Melanocyte of skin (primary cell): ENCODE measurements at places on chromosomes 6 and 20. TPM values are rescaled to one million over a fixed set of nuclear protein-coding genes. Genes with fewer than 3 reads are reported as not detected.

The BPIFB1 gene
- total RNA-seq: not detected in 2 replicates

The WFDC10B gene
- total RNA-seq: not detected in 2 replicates

The PYGB gene
- total RNA-seq: 254 and 290 TPM in 2 replicates

The TBXT gene
- total RNA-seq: not detected in 2 replicates

The ECT2L gene
- not detected in 2 replicates for total RNA-seq

The XKR7 gene
- total RNA-seq: not detected in 2 replicates

The RRAGD gene
- total RNA-seq: 32.3 and 57.4 TPM in 2 replicates

The STK38 gene
- total RNA-seq: 17.6 and 18.7 TPM in 2 replicates

The METTL24 gene
- total RNA-seq: not detected in 2 replicates

The GLP1R gene
- not detected in 2 replicates for total RNA-seq

The FAM83B gene
- not detected in 2 replicates for total RNA-seq

The C6orf141 gene
- total RNA-seq: not detected in 2 replicates

The SKIC2 gene
- total RNA-seq: 53.8 and 54.4 TPM in 2 replicates
